Amygdala (tissue), 56 donors: ENCODE measurements at places on chromosomes 3 and 15.

DNA sequence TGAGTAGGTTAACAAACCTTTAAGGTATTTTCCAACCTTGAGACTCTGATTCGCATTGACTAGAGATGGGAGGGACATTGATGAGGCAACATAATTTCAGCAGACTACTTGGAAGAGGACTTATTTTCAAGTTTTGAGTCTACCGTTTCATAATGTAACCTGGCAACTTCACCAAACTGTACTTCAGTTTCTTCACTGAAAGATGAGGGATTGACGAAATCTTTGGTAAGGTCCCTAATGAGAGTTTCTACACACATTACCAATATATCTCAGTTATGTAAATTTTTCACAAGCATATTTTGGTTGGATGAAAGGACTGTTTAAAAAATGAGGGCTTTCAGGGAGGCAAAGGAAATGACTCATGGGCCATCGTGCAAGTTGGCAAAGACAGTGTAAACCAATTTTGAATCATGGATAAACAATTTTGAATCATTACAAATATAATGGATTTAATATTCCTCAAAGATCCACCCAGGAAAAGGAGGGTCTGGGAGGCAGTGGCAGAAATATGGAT is 28.7 kb upstream of the SEMA6D start:
- DNase-seq: no peak

GRCh38 chr3:38497031-38497430 is 891 bp downstream of the EXOG start:
- DNase-seq: no peak

DNA sequence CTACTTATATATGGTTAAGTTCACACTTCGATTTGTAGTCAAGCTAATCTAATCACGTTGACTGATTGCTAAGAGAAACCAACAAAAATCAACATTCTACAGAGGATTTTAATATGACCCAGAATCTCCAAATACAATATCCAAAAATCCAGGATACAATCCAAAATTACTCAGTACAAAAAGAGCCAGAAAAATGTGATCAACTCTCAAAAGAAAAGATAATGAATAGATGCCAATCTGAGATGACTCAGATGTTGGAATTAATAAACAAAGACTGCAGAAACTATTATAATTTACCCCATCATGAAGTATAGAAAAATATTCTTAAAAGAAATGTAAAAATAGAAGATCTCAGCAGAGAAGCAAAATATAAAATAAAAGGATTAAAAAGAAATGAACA is 22.3 kb downstream of the HACL1 start:
- no peak for DNase-seq

DNA sequence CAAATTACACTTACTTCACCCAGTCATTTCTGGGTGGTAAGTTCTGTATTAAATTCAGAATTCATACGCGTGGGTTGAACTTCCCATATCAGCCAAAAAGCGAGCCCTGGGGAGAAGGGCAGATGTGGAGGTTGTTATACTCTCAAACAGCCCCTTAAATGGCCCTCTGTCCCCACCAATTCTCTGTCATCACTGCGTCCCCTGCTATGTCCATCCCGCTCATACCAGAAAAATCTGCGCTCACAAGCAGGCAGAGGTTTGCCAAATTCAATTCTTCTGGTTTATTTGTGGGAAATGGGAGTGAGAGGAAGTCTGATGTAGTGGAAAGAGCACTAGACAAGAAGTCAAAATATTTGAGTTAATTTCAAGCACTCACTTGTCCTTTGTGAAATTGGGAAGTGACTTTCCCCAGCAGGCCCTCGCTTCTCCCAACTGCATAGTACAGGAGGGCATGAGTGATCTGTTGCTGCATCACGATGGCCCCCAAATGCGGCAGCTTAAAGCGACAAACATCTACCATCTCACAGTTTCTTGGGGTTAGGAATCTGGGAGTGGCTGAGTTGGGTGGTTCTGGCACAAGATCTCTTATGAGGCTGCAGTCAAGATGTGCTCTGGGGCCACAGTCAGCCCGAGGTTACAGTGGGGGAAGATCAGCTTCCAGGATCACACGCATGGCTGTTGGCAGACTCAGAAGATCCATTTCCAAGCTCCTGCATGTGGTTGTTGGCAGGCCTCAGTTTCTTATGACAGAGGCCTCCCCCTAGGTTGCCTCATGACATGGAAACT is 67.7 kb downstream of the CPN2 start:
- DNase-seq: no peak

- no peak for DNase-seq
Measured at GRCh38 chr3:64473466-64473865, 214.3 kb downstream of the ADAMTS9 start.

GRCh38 chr3:49671291-49672288 is 2.6 kb upstream of the APEH start:
- no peak for DNase-seq

- DNase-seq: no peak
Measured at GRCh38 chr15:70589728-70590127, 173.6 kb downstream of the UACA start.

- no peak for DNase-seq
Measured at GRCh38 chr15:69652751-69653305, 200.2 kb downstream of the RPLP1 start.

GRCh38 chr3:47299381-47300318 is 16.9 kb downstream of the KLHL18 start:
- DNase-seq: no peak

DNA sequence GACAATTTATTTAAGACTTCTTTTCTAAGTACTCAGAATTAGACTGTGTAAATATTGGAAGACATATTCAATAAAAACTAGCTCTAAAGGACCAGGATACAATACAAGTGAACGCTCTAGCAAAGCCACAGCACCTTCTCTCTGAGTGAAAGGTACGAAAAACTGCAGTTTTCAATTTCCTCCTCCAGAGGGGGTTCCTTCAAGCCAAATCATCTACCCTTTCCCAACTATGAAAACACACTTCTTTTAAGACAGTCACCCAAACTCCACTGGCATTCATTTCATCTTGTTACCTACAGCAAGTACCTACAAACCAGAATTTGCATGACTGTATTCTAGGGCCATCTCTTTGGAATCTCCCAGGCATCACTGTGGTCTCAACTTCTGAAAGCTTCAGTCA is 165.8 kb downstream of the ERC2 start:
- DNase-seq: no peak

- DNase-seq: no peak
Measured at GRCh38 chr3:122646146-122646988, 34.3 kb upstream of the PARP14 start.

DNA sequence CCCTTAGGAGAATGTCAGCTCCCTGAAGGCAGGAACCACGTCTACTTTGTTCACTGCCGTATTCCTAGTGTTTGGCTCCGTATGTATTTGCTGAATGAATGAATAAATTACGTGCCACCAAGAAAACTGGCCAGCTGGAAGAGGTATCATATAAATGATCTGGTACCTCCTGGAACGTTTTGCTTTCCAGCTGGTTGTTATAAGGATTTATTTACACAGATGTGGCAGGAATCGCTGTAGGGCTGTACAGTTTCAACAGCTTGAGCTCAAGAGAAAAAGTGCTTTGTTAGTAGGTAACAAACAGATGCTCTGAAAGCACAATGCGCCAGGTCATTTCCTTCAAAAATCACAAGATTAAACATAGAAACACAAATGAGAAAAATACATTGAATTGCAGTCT is 108.8 kb upstream of the ATP2B2 start:
- no peak for DNase-seq

- no peak for DNase-seq
Measured at GRCh38 chr3:125515421-125515820, 4.6 kb downstream of the SNX4 start.

- no peak for DNase-seq
Measured at GRCh38 chr15:84992157-84992944, 10.7 kb downstream of the PDE8A start.

DNA sequence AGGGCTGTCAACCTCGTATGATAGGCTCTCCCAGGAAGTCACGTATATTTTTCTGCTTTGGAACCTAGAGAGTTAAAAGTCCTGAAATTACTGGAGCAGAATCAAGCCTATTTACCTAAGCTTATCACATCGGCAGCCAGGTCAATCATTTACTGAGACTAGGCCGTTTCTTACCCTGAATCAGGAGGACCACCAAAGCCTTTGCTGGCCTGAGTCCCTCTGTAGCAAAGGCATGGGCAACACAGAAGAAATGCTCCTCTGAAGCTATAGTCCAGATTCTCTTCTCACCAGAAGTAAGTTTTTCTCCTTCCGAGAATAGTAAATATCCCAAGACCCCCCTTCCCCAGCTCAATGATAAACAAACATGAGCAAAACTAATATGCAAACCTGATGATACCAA is 125.9 kb upstream of the PHLDB2 start:
- DNase-seq: no peak

DNA sequence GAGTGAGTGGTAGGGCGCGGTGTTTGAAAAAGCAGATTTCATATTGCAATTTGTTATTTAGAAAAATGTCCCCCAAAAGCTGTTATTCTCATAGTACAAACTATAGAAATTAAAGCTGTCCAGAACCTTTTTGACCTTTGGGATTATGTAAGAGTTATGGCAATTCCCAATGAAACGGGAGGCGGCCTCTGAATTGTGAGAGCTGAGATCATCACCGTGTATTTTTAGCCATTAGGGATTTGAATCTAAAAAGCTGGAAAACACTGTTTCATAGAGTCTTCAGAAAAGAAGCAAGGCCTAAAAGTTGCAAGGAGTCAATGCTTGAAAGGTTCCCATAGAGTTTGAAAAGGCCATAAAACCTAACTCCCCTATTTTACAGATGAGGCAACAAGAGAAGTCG is 38.6 kb upstream of the SLC25A26 start:
- no peak for DNase-seq

DNA sequence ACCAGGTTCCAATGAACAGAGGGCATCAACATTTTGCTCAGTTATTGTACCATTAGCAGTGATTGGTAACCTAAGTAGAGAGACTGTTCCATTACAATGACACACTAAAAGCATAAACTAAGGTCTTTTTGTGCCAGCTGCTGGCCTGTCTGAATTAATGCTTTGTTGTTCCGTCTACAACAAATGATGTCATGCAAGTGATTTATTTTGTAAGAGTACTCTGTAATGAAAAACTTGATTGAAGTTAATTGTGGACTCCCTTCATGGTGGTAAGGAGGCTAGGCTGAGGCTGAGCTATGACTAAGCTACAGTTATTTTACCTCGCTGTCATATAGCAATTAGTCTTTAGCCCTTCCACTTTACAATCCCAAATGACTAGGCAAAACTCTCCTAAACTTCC is 23.2 kb downstream of the RCN2 start:
- DNase-seq: no peak

GRCh38 chr3:64291956-64292355 is 66.7 kb upstream of the PRICKLE2 start:
- no peak for DNase-seq

DNA sequence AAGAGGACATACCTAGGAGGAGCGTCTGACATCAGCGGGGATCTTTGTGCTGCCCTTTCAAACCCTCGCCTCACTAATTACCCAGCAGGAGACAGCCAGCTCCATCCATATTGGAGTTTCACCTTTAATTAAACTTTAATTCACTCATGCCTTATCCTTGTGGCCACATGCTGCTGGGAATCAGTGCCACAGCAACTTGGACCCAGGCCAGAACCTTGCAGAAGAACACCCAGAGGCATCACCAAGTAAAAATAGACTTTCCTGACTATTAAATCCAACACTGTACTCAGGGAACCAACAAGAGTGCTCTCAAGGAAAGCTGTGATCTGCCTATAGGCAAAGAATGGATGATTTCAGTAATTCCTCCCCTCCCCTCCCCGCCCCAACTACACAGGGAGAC is 23.9 kb downstream of the EIF1B start:
- no peak for DNase-seq

DNA sequence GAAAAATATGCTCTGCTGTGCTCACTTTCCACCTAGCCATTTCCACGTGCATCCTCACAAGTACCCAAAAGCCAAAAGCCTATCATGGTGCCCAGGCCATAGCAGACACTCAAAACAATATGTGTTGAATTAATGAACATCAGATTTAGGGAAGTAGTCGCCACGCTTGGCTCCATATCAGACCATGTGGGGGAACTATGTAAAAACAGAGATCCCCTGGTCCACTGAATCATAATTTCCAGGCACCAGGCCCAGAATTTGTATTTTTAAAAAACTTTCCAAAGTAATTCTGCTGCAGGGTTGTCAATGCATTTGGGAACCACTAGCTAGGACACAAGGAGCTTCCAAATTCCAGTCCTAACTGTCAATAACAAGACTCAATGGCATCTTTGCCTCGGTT is 77.3 kb downstream of the CNTN3 start:
- no peak for DNase-seq

- DNase-seq: no peak
Measured at GRCh38 chr3:132517311-132517710, 79.8 kb upstream of the ACKR4 start.

DNA sequence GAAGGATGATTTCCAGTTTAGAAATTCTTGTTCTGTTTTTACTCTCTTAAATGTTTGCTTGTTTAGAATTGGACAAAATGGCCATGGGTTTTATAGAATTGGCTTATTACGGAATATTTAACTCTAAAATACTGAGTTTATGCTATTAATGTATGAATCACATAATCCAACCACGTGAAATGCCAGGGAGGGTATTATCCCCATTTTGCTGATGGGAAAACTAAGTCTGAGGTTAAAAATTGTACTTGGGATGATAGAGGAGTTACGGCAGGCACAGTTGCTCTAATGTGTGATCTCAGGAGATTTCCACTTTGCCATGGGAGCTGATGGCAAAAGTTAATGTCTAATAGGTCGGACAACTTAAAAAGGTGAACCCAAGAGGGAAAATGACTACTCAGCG is 194.4 kb downstream of the ITPR1 start:
- no peak for DNase-seq

DNA sequence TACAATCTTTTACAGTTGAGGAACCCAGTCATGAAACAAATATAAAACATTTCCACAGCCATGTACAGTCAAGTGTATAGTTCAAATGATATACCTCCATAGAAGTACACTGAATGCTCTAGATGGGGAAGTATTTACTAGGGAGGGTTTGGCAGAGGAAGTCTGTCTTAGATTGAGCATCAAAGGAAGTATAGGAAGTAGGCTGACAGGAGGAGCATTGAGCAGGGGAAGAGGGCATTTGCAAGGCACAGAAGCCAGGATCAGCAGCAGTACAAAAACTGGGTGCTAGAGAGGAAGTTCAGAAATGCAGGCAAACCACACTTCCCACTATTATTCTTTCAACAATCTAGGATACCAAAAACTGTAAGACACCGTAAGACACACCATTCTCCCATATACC is 122.6 kb downstream of the ANO10 start:
- DNase-seq: no peak

DNA sequence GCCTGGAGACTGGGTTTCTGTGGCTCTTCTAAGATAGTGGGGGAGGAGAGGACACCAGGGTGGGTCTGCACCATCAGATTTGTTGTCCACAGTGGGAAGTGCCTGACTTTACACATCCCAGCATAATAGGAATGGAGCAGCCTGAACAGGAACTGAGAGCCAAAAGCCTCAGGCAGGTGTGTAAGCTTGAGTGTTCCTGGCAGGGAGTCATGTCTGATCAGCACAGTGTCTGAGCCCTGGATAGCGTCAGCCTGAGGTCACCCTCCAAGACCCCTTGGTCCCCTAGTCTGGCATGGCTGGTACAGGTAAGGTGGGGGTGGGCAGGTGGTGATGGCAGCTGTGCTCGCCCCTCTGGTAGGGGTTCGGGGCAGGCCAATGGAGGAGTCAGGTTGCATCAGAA is 20.2 kb downstream of the INSYN1 start:
- no peak for DNase-seq
